ENCODE measurements at places on chromosomes 6 and 20.

GRCh38 chr6:113488061-113488460 lies 369.1 kb upstream of the MARCKS start:
- no peak for DNase-seq

GRCh38 chr20:5164645-5165625 lies 38.1 kb downstream of the CDS2 start:
- DNase-seq, result no peak

GRCh38 chr6:89610149-89610642 lies 28.4 kb downstream of the LYRM2 start:
- DNase-seq, result no peak

GRCh38 chr20:60242836-60243505 lies 284.7 kb downstream of the CDH26 start:
- no peak for DNase-seq
